Islet precursor cell (in vitro differentiated cells): ENCODE measurements at places on chromosomes 16 and 17.

DNA sequence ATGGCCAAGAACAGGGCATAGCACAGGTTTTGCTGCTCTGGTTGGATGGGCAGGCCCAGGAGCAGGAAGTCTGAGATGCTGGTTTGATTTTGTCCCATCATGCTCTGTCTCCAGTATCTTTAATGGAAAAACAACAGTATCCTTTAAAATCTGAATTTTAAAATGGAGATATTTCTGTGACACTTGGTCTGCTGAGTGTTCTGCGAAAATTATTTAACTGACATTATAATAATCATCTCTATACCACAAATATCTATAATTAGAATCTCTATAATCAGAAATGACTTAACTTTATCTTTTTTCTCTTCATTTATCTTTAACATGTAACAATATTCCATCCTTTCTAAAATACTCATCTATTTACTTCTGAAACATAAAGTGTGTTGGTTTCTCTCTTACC, at the start of gene OR1E1:
Gene OR1E1, minus strand, starts transcription at position 101 of the 400 bp plus-strand sequence. Its CDS starts 0 bp downstream, at position 101.
- no peak for DNase-seq

DNA sequence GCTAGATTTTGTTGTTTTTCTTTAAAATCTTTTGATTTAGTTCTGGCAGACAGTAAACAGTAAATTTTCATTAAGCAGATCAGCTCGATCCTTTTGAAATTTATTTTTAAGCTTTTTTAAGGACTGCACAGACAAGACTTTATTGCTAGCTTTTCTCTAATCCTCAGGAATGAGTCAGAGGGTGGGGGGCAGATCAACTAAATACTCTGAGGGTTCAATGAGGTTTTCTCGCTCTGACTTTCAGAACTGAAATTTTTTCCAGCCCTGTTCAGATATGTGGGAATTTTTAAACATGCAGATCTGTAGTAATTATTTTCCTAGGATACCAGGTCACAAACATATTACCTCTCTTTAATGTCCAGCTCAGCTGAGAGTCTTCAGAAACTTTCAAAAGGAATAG, 977.2 kb downstream of the CDH11 start:
- no peak for DNase-seq

GRCh38 chr17:2050300-2051060, 4.4 kb upstream of the HIC1 start:
- peak; percentile 87 for DNase-seq

- DNase-seq = peak; percentile 74
Observed at GRCh38 chr17:47423406-47424295, 99.9 kb downstream of the EFCAB13 start.

DNA sequence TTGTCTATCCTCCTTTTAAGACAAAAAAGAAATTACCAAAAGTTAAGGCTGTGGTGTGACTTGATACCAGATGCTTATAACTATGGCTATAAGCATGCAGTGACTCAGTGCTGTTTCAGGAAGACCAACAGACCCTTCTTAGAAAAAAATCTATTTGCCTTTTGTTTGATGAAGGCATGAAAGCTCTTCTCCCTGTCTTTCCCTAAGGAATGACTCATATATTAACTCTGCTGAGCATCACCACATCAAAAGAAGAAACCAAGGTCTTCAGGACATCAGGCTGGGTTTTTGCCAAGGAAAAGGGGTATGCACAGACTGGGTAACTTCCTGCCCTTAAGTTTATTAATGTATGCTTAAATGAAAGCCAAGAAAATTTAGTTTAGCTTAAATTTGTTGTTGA, 47.1 kb downstream of the VMP1 start:
- peak; percentile 74 for DNase-seq

DNA sequence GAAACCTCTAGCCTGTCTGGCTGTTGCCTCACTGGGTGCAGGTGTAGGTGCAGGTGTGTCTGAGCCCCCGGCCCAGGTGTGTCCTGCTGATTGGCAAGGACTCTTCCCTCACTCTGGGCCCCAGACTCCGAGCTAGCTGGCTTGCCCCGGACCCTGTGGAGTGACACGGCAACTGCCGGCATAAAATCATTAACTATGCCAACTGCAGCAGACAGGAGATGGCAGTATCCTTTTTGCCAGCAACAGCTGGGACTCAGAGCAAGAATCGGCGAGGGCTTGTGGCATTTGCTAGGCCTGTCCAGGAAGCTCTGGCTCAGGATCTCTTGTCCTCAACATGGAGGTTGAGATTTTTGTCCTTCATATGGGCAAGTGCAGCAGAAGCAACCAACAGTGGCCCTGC, 20.8 kb downstream of the CIAPIN1 start:
- DNase-seq = no peak

DNA sequence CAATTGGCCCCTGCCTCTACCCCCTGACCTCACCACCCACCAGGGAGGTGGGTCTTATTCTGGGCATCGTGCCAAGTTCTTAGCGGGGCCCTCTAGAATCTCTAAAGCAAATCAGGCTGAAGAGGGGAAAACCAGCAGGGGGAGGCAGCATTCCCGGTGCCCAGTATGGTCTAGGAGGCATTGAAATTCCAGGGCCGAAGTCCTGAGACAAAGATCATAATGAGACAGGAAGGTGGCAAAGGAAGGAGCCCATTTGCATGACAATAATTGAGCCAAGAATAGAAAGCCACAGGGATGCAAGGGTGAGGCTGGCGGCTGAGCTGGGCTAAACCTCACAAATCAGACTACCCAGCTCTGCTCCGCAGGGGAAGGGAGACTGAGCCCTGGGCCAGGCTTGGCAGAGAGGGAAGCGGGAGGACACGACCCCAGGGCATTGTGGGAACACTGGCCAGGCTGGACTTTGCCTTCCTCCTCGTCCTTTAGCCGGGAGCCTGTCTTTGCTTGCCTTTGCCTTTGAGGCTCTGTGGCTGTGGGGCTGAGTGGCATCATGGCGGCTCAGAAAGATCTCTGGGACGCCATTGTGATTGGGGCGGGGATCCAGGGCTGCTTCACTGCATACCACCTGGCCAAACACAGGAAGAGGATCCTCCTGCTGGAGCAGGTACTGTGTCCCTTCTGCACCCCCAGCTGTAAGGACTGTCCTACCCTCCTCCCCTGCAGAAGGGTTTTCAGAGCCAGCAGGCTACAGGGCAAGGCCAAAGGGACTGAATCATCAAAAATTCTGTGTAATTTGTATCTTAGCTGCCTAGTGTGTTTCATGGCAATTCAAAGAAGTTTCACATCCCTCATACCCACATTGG, at the start of gene PIPOX:
Gene PIPOX, plus strand, starts transcription at position 463 of the 860 bp plus-strand sequence. Its CDS starts 85 bp downstream, at position 548.
- DNase-seq = peak; percentile 69

DNA sequence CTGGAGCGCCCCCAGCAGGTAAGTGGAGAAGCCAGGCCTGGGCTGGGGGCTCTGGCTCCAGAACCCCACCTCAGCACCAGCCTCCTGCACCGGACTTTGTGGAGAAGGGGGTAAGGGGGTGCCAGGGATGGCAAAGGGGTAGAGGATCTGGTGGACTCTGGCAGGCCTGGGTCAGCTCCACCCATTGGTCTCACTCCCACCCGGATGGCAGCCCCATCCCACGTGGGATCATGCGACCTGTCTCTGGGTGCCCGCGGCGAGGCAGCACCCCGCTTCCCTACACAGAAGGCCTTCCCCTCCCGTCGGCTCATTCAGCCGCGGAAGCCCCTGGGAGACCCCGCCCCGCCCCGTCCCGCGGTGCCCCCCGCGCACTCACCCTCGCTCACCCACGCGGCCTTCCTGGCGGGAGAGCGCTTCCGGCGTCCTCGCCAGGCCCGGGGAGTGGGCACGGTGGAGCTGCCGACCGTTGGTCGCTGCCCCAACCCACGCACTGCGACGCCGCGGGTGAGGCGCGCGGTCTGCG, 498 bp upstream of the PLEKHG4 start:
- no peak for DNase-seq

DNA sequence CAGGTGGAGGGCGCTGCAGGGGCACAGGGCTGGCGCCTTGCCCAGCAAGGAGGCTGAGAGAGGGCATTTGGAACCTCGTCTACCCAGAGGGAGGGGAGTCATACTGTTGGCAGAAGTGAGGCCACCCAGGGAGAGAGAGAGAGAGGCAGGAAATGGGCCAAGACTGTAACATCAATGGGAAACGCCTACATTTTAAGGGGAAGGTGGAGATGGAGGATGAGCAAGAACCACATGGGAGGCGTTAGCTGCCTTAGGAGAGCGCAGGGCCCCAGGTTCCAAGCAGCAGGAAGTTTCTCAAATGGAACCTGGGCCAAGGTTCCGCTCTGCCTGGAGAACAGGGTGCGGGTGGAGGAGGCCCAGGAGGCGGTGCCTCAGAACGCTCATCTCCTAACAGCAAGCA, 2.7 kb upstream of the WFDC1 start:
- no peak for DNase-seq

DNA sequence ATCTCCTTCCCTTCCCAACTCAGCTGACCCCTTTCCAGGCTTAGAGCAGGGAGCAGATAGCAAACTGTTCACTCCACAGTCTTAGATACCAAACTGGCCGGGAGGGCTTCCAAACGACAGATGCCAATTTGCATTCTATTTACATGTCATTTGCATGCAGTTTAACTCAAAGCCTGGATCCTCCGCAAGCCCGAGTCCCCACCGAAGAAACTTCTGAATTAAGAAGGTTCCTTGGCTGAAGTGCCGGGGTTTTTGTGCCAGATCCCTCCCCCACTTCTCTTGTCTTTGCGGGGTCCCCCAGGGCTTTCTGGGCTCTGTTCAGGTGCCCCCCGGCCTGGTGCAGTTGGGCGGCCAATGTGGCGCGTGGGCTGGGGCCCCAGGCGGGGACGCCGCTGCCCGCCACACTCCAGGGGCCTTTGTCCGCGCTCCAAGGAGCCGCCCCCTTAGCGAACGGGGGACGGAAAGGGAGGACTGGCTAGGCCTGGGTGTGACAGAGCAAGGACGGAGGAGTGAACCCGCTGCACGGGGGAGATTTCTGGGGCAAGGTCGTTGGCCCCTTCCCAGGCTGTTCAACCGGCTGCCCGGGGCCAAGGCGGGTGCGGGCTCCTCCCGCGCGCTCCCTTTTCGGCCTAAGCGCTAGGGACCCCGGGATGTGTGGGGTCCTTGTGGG, 1.2 kb downstream of the GPRC5B start:
- DNase-seq = peak; percentile 76

GRCh38 chr17:6475411-6475810, 31.2 kb downstream of the PIMREG start:
- no peak for DNase-seq

DNA sequence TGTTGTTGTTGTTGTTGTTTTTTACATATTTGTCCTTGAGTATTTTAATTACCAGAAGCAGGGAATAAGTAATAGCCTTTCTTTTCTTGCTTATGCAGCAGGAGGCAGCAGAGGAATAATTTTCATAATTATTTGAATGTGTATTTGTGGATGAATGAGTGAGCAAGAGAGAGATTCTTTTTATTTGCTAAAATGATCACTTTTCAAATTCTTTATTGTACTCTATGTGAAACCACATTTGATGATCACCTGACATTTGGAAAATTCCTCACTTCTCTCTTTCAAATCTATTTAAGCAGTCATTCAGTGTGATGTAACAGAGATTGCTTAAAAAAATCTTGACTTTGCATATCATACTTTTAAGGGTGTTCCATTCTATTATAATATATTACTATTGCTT, 223.6 kb downstream of the BCAS3 start:
- no peak for DNase-seq

GRCh38 chr17:4033751-4034251, 69.6 kb upstream of the ATP2A3 start:
- no peak for DNase-seq

GRCh38 chr16:12826559-12826958, 22.9 kb upstream of the CPPED1 start:
- no peak for DNase-seq

GRCh38 chr16:68893710-68894705, 50.7 kb downstream of the TANGO6 start:
- DNase-seq = peak; percentile 72

DNA sequence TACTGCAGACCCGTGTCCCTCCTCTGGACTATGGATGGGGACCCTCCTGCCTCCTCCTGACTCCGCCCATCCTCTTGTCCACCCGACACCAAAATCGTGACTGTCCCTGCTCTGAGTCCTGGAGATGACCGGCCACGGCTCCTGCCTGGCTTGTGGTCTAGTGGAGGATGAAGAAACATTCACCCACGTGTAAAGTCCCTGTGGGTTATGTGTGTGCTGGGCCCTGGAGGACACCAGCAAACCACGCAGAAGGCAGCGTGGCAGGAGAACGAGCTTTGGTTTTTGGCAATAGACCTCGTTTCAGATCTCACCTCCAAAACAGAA, 11.9 kb downstream of the SPNS2 start:
- DNase-seq = no peak

- DNase-seq = no peak
Observed at GRCh38 chr17:10420811-10421210, 939 bp downstream of the MYH8 start.

DNA sequence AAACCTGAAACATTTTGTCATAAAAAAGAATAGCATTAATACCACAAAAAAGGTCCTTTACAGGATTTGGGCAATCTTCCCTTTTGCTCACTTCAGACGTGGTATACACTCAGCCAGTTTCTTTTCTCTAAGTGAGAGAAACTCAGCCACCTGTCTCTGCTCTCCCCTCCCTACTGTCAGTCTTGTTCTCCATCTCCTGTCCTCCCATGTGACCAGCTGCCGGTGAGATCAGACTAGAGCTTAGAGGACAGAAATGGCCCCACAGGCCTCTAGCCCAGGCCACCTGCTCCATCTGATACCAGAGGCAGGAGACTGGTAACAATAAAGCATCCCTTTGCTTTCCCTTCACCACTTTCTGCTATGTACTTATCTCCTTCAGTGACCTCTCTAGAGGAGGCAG, 34.9 kb downstream of the CMC2 start:
- no peak for DNase-seq

DNA sequence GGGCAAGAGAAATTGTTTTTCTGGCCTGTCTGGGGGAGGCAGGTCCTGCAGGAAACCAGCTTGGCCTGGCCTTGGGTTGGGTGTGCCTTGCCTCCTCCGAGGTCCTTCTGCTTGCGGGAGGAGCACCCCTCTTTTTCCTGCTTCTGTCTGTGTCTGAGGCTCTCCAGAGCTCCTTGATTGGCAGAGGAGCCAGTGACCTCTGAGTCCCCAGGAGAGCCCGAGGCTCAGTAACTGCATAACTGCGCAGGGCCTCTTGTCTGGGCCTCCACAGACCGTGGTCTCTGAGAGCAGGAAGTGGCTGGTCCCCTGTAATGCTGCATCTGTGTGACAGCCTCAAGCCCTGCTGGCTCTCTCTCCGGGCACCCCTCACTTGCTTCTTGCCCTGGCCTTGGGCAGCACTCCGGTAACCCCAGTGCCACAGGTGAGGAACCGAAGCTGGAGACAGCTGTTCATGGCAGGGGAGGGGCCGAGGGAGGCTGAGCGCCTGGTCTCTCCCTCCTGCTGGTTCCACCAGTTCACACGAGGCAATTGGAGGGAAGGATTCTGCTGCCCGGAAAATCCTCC, 1.6 kb downstream of the CAPN15 start:
- DNase-seq = no peak

- no peak for DNase-seq
Observed at GRCh38 chr17:9509236-9509816, 66.3 kb downstream of the STX8 start.
